ENCODE measurements at places on chromosomes 2 and 18.
A peak's percentile ranks its signal among the peaks of the same experiment; 100 is the strongest.

DNA sequence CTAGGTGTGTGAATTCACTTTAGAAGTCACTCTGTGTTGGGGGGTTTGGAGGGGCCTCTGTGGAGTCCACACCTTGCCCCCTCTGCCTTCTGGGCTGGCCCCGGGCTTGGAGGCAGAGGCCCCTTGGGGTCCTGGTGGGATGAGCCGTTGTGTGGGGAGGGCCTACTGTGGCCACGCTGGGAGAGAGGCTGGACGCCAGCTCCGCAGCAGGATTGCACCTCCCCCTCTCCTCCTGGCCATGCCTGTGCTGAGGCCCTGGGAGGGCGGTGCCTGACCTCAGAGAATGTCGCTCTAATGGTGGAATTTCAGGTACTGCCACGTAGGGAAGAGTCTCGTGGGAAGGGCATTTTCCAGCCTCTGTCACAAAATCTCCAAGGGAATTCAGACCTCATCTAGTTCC is 237.0 kb downstream of the ATAD2B start:
- no peak for DNase-seq

- DNase-seq: no peak
Observed at GRCh38 chr18:41886126-41886807, 68.8 kb upstream of the PIK3C3 start.

DNA sequence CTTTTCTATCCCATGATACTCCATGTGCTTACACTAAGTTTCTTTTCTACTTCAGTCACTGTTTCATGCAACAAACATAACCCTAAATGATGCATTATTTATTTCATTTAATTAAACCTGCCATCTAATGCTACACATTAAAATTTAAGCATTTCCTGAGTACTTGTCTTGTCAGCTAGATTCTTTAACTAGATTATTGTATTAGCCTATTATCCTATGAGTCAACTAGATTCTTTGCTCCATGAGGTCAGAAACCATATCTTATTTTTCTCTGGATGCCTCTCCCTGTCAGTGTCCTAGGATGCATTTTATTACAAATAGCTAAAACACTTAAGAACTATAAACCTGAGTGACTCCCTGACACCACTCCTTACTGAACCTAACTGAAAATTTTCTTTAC is 652.4 kb downstream of the SLC4A3 start:
- peak; percentile 82 for DNase-seq

DNA sequence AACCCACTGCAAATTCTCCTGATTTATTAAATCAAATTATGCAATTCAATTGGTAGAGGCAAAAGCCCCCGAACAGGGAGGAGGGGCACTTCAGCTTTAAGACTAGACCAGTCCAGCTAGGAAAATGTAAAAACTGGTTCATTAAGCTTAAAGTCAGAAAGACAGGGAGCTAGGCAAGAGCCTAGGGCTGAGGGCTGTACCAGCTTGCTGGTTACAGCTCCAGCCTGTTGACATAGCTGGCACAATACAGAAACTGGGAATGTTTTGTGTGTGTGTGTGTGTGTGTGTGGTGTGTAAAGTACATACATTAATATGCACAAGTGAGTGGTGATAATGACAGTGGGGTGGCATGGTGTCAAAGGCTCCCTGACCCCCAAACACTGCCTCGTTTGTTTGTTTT is 307.0 kb upstream of the CELF4 start:
- DNase-seq: no peak

DNA sequence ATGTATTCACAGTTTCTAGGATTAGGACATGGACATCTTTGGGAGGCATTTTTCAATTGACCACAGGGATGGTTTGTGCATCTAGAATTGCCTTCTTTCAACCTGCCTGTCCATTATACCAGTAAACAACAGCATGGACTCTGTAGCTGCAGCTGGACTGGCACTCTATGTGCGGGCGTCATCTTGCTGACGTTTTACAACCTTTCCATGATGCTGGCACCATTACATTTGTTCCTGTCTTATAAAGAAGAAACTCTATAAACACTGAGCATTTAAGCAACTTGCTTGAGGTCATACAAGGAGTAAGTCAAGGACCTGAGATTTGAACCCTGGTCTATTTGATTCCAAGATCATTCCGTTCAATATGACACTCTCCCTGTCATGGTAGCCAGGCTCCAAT is 25.4 kb upstream of the IGFBP5 start:
- DNase-seq: no peak

- DNase-seq: peak; percentile 52
Observed at GRCh38 chr2:180938451-180938850, 42.0 kb upstream of the UBE2E3 start.

DNA sequence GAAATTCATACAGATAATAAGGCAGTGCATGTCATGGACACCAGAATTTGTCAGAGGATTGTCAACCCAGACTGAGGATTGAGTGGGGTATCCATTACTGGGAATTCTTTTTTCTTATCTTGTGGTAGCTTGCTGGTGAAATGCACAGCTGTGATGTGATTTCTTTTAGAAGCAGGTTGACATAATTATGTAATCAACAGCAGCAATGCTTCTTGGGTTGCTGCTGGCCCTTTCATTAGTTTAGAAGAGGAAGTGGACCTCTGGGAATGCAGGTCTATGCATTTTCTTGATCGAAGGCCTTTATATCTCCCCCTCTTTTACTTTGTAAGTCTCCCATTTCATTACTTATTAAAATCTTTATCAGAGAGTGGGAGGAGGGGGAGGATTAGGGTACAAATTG is 319.9 kb downstream of the AGPS start:
- no peak for DNase-seq

DNA sequence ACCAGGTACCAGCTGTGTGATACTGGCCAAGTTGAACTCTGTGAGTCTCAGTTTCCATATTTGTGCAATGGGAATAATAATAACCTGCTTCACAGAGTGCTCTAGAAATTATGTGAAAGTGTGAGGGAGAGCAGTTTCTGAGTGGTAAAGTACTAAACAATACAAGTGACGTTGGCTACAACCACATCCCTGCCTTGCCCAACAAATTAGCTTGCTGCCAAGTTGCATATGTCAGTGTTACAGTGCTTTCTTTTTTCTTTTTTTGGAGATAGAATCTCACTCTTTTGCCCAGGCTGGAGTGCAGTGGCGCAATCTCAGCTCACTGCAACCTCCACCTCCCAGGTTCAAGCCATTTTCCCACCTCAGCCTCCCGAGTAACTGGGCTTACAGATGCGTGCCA is 533.6 kb upstream of the MEX3C start:
- DNase-seq: no peak

DNA sequence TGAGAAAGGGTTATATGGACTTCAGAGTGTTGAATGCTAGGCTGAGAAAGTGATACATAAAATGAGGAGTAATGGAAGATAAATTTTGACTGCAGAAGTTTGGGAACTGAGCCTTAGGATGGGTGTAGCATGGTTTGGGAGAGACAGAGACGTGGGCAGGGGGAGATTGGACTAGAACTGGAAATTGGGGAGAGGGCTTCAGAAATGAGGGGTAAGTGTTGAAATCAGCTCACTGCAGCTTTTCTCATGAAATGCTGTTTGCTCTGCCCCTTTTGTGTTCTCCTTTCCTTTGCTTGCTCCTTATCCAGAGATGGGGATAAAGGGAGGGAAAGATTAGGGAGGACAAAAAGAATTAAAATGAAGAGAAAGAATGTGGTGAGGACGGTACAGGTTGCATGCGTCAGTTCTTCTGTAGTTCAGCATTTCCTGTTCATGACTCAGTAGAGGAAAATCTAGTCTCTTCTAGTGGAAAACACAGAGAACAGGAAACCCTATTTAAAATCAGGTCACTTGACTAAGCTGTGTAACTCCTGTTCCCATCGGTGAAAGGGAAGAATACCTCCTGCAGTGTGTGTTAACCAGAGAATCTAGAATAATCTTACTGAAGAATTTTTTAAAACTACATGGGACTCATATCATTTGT is 105.6 kb downstream of the CRIM1 start:
- DNase-seq: peak; percentile 93

DNA sequence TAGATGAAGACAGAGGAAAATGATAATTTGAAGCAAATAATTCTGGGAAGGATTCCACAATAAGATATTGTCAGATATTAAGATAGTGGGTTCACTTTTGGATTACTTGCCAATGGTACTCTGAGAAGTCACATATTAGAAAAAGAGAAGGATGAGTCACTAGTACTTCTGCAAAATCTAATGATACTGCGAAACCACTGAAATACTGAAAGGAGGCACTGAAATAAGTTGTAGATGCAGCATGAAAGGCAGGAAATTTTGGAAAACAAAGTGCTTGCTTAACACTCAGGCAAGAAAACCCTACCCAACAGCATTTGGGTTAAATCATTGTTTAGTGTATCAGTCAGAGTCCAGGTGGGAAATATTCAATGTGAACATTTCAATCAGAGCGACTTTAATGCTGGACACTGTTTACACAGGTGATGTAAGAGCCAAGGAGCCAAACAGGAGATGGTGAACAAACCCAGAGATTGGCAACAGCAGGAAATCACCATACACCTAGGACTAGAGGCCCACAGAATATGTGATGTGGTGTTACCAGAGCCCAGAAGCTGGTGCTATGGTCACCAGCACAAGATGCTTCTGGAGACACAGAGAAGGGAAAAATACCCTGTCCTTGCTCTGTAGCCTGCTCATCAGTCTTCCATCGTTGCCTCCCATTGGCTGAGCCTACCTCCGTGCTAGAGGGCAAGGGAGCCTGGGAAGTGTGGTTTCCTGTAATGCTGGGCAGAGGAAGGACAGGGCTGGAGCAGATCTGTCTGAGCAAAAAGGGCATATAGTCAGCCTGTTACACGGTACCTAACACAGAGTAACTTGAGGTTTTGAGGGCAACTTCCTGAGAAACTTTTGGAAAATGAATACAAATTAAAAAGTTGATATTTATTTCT is 204.7 kb upstream of the ITGA4 start:
- DNase-seq: no peak

DNA sequence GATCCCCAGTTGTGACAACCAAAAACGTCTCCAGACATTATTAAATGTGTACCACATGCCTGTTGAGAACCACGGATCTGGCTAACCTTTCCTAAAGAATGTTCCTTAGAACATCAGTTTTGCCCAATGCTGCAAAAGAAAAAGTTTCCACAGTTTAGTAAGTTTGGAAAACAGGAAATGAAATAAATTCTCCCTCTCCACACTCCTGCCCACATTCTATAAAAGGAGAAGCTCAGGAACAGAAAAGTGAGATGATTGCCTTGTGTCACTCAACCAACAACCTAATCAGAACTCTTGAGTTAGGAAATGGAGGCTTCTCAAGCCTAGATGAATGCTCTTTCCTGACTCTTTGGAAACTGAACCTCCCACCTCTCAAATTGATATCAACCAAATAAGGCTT is 56.1 kb upstream of the NFE2L2 start:
- no peak for DNase-seq

DNA sequence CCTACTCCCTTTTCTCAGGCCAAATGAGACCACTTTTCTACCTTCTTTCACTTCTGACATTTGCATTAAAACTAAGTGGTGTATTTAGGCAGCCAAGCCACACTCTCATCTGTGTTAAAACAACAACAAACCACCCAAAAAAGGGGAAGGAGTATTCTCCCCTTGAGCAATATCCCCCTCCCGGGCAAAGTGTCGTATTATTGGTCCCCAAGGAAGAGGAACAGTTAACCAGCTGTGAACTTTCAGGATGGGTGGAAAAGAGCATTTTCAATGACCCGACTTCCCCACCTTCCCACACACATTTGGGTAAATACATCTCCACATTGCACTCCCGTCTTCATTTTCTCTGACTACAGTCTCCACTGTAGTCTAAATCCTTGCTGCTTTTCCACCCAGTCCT is 44.3 kb downstream of the FEZ2 start:
- no peak for DNase-seq

DNA sequence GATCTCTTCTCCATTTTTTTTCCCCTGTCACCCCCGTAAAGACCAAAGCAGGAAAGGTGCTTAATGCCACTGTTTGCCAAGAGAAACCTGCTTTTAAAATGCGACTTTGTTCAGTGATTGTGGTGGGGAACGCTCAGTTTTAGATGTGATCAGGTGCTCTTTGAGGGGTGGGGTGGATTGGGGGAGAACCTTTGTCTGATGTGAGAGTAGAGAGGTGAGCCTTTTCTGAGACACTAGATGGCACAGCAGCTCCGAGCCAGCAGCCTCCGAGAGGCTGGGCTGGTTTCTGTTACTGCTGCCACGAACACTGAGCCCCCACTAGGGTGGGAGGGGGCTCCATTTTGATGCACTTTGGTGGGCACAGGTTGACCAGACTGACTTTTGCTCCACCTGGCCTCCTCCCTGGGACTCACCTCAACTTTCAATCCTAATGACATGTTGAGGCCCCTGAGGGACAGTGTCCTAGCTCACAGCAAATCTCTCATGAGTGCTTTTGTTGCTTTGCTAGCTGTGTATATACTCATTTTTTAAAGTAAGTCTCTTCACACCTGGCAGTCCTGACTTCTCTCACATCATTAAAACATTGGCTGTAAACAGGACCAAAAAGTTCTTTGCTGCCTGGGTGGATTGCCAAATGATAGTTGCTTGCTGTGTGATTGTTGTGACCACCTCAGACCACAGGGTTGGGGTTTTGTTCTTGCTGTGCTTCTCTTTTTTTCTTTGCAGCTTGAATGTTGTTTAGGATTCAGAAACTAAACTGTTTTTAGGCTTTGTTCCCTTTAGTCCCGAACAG is 98.2 kb upstream of the MAP3K20 start:
- DNase-seq: no peak

DNA sequence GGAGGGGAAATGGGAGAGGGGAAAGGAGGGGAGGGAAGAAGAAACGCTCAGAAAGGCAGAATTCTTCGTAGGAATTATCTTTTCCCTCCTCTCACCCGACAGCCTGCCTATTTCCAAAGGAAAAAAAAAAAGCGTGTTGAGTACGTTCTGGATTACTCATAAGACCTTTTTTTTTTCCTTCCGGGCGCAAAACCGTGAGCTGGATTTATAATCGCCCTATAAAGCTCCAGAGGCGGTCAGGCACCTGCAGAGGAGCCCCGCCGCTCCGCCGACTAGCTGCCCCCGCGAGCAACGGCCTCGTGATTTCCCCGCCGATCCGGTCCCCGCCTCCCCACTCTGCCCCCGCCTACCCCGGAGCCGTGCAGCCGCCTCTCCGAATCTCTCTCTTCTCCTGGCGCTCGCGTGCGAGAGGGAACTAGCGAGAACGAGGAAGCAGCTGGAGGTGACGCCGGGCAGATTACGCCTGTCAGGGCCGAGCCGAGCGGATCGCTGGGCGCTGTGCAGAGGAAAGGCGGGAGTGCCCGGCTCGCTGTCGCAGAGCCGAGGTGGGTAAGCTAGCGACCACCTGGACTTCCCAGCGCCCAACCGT is at the start of gene GAD1:
TSS of gene GAD1 (plus strand) at position 384 of the 589 bp plus-strand sequence. CDS start 1,705 bp downstream, outside the sequence.
- peak; percentile 67 for DNase-seq
